ENCODE measurements at places on chromosomes 5 and 9.

DNA sequence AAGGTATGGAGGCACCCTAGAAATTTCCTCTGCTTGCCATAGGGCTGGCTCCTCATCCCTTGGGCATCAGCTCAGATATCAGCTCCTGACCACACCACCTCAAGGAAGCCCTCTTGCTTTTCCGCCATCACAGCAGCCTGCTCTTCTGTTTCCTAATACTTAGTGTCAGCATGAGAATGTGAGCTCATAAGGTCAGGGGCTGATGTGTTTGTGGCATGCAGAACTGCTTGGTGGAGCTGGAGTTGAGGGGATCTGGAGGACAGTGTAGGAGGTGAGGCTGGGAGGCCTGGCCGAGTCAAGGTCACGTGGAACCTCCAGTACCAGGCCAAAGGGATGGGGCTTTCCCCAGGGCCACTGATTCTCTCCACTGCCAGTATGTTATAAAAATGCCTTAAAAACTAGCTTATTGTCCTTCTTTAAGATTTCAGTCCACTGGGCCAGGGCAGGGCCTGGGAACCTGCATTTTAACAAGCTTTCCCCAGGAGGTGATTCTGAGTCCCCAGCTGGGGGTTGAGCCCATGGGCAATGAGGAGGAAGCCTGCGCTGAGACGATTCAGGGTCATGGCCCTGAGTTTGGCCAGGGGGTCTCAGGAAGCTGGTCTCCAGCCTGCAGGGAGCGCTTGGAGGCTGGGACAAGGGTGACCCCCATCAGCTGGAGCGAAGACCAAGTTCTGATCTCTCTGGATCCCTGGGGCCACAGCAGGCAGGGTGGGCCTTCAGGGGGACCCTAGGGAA lies 28.6 kb downstream of the DAB2IP start:
- no peak overlapping the region for H3K4me3 ChIP-seq
- no peak for DNase-seq
- no peaks in the 10 kb centered on the region for H3K27me3 ChIP-seq
- no peaks in the 10 kb centered on the region for H3K4me1 ChIP-seq
- no peak overlapping the region for H3K27ac ChIP-seq

DNA sequence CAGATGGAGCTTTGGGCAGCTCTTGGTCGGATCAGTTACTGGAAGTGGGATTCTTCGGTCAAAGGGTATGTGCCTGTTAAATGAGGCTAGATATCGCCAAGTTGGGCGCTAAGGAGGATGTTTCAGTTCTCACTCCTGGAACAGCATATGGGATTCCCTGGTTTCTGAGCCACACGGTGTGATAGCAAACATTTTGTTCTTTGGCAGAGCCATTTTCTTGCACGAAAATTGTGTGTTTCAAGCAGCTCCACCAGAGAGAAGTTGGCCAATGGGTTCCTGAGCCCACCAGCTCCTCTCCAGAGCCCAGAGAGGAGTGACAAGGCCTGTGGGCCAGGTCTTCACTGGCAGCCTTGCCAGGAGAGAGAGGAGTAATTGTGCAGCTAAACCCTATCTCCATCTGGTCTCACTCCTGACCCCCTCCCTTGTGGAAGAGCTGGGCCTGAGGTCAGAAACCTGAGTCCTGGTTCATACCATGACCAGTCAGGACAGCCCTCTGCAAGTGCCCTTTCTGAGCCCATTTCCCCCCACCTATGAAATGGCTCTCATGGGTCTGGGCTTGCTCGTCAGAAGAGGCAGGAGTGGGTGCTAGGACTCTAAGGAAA lies 10.7 kb upstream of the SLC6A7 start:
- no peak overlapping the region for H3K4me3 ChIP-seq
- no peaks in the 10 kb centered on the region for H3K36me3 ChIP-seq

- no peaks in the 10 kb centered on the region for H3K4me1 ChIP-seq
- H3K4me3 ChIP-seq = no peak overlapping the region
- H3K27ac ChIP-seq = no peak overlapping the region
- H3K36me3 ChIP-seq = no peaks in the 10 kb centered on the region
- no peaks in the 10 kb centered on the region for H3K27me3 ChIP-seq
- DNase-seq = no peak
Observed at GRCh38 chr9:91495450-91495849, 71.8 kb upstream of the NFIL3 start.

DNA sequence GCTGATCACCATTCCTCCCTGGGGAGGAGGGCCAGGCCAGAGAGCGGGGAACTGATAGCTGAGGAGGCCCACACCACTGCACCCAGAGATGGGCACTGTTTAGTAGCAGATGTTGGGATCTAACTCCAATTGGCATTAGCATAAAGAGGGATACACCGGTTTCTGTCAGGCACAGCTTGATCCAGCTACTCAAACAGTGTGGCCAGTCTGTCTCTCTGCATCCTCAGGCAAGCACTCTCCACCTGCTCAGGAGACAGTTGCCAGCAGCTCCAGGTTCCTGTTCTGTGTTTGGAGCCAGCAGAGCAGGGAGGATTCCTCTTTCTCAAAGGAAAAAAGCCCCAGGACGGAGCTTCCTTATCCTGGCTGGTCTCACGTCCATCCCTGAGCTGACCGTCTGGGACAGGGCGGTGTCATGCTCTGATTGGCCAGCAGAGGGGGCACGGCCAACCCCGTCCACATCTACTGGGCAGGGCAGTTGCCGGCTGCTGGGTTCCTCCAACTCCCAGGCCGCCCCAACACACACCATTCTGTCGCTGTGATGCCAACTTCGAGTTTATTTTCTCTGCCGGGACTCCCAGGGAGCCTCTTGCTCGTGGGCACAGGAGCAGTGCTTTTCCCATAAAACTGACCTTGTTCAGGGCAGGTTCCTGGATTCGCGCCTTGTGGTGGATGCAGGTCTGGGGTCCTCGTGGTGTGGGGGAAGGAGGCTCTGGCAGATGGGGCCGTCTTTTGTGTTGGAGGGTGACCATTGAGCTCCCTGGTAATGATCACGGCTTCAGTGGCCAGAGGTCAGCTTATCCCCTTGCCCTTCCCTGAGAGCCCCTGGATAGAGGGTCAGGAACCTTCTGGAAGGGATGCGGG lies 47.9 kb downstream of the COL5A1 start:
- peaks cover 14% of the 10 kb centered on the region for H3K36me3 ChIP-seq
- H3K27me3 ChIP-seq = no peaks in the 10 kb centered on the region
- H3K27ac ChIP-seq = no peak overlapping the region
- no peak for DNase-seq

- no peak overlapping the region for H3K27ac ChIP-seq
- H3K4me3 ChIP-seq = no peak overlapping the region
- peaks cover 11% of the 10 kb centered on the region for H3K4me1 ChIP-seq
- no peak for DNase-seq
- H3K27me3 ChIP-seq = no peaks in the 10 kb centered on the region
Observed at GRCh38 chr5:73494721-73495120, 3.5 kb upstream of the BTF3 start.

DNA sequence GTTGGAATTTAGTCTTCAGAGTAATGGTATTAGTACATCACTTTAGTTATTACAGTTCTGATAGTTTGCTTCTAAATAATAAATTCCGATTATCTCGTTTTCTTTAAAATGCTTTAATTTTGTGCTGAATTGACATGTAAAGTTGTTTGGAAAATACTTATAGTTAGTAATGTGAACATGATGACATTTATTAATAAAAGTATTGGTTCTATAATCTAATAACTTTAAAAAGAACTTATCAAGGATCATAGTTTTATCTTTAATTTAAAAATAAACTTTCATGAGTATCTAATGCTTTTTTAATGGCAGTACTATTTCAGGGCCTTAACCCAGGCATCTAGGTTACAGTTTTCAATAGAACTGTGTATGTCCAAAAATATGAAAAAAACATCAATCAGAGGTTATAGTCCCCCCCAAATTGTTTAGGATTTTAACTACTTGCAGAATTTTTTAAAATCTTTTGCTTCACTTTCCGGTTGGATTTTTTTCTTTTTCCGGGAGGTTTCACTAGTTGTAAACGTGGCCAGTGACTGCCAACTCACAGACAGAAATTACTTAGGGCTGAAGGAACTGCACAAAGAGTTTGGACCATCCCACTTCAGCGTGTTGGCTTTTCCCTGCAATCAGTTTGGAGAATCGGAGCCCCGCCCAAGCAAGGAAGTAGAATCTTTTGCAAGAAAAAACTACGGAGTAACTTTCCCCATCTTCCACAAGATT lies 680 bp downstream of the GPX8 start:
- peaks cover 45% of the 10 kb centered on the region for H3K36me3 ChIP-seq
- H3K4me3 ChIP-seq = peak overlapping the region; percentile 53
- peak overlapping the region; percentile 64 for H3K27ac ChIP-seq

DNA sequence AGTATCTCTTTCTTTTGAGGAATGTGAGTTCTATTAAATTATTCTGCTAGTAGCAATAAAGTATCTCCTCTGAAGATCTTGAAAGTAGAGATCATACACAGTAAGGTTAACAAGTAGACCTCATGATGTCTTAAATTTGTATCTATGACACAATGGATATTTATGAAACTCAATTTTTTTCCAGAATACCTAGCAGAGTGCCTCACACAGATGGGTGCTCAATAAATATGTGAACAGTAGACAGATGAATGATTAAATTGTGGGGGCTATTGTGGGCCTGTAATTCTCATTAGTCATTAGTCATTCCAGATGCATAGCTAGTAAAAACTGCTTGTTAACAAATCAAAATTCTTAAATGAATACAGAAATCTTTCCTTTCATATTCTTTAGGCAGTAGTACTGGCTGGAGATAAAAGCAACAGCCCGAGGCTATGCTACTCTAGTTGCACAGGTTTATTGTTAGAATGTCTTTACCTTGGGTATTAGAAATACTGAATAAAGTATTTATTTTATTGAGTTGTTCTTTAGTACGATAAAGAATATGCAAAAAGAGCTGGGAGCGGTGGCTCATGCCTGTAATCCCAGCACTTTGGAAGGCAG lies 22.0 kb downstream of the CHD1 start:
- peaks cover 30% of the 10 kb centered on the region for H3K4me1 ChIP-seq
- H3K27me3 ChIP-seq = no peaks in the 10 kb centered on the region
- DNase-seq = no peak
- H3K4me3 ChIP-seq = no peak overlapping the region

GRCh38 chr5:158898185-158899177 lies 201.2 kb downstream of the EBF1 start:
- H3K4me1 ChIP-seq = no peaks in the 10 kb centered on the region
- H3K36me3 ChIP-seq = no peaks in the 10 kb centered on the region
- H3K27me3 ChIP-seq = peaks cover 7% of the 10 kb centered on the region
- no peak overlapping the region for H3K4me3 ChIP-seq

DNA sequence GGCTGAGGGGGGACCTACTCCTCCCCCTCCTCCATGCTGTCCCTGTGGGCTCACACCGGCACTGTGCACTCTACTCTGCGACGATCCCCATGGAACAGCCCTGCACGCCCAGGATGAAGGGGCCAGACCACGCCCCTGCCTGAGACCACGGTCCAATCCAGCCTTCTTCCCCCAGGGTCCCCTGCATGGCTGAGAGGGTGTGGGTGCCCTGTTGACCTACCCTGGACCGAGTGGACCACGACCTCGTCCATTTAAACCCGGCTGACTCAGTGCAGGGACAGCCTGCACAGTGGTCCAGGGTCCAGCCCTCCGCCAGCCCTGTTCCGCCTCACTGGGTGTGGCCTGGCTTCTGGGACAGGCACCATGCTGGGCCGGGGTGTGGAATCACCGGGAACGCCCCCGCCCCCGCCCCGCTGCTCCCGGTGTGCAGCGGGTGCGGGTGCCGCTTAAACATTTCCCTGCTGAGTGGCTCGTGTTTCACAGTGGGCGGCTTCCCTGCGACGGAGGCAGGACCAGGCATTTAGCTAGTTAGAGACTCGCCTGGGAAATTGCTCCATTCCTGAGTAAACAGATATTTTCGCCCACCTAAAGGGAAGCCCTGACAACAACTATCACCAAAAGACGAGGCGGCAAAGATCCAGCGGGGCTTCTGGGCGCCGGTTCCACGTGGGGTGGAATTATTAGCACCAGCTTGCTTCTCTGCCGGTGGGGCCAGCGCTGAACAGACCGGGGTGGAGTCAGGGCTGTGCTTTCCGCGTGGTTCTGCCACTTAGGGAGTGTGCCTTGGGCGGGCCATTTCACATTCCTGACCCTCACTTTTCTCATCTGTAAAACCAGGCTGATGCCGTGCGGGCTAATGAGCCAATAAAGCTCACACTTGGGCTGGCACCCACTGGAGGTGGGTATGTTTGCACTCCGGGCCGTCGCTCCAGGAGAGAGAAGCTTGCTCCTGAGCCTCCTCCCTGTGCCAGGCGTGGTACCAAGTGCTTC lies 22.6 kb downstream of the DBH start:
- no peaks in the 10 kb centered on the region for H3K4me1 ChIP-seq
- peaks cover 68% of the 10 kb centered on the region for H3K27me3 ChIP-seq
- no peak overlapping the region for H3K27ac ChIP-seq

DNA sequence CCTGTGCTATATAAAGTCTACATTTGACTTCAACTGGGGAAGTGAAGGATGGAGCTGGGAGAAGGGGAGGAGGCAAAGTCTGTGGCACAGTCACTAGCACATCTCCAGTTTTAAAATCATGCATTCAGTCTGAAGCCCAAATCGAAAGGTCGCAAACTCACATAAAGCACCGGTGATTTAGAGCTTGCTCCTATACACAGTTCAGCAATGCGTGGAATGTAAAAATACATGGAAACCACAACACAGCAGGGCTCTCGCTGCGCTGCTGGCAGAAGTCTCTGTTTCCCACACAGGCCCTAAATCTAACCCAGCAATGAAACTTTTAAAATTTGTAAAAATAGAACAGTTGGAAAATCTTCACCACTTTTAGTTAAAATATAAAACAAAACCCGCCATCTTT lies 68.2 kb downstream of the EBF1 start:
- H3K4me3 ChIP-seq = no peak overlapping the region
- peaks cover 33% of the 10 kb centered on the region for H3K27me3 ChIP-seq
- no peaks in the 10 kb centered on the region for H3K4me1 ChIP-seq
- H3K36me3 ChIP-seq = no peaks in the 10 kb centered on the region

GRCh38 chr5:55821731-55822512 lies 29.2 kb upstream of the IL31RA start:
- no peaks in the 10 kb centered on the region for H3K36me3 ChIP-seq
- H3K27me3 ChIP-seq = no peaks in the 10 kb centered on the region
- no peak overlapping the region for H3K27ac ChIP-seq
- H3K4me3 ChIP-seq = peak overlapping the region; percentile 21

DNA sequence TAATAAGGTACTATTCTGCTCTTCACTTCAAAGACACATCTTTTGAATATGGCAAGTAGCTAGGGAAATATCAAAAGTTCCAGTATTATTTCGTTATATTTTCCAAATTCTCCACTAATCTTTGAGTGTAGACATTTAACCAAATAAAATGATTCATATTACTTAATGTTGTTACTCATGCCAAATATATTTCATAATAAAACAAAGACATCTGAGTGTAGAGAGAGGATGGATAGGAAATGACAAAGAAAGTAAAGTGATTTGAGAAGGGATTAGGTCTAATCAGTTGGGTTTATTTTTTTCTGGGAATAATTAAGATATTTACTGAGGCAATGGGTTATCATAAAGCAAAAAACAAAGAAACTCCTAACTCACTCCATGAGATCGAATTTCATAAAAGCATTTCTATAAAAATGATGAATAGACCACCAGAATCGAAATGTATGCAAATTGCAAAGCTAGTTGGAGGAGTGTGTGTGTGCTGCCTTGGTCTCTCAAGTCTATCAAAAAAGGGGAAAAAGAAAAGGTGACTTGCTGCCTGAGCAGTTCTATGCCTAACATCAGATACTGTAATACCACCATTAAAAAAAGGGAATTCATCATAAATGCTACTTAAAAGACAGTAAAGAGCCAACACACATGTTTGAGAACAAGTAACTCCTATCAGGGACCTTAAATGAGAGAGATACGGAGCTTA lies 255.5 kb downstream of the PDE4D start:
- H3K4me3 ChIP-seq = no peak overlapping the region
- H3K27ac ChIP-seq = peak overlapping the region; percentile 22
- H3K27me3 ChIP-seq = no peaks in the 10 kb centered on the region
